GM23338 (cell line): ENCODE measurements at places on chromosomes 2 and 18.
A peak's percentile ranks its signal among the peaks of the same experiment; 100 is the strongest.

GRCh38 chr18:4004183-4004829 is 450.8 kb downstream of the DLGAP1 start:
- H3K4me3 ChIP-seq, result no peak overlapping the region
- peaks cover 8% of the 10 kb centered on the region for H3K4me1 ChIP-seq
- no peak for DNase-seq

DNA sequence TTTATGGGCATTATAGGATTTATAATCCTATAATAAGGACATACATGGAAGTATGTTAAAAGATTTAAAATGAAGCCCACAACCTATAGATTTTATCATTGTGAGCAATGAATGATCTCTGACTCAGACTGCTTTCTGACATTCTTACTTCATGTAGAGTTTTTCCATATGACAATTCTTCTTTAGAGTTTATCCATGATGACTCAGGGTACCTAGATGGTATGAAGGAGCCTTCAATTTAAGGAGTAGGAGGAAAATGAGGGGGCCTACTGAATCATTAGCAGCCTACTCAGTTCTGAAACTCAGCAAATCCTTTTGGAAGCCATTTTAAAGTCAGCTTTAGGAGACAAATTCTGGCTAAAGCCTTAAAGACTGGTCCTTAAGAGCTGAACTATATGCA is 10.4 kb downstream of the PELI1 start:
- DNase-seq, result no peak
- peaks cover 75% of the 10 kb centered on the region for H3K4me1 ChIP-seq
- H3K36me3 ChIP-seq, result no peaks in the 10 kb centered on the region
- H3K4me3 ChIP-seq, result no peak overlapping the region
- no peaks in the 10 kb centered on the region for H3K27me3 ChIP-seq
- H3K27ac ChIP-seq, result 0 out of 2 replicates have a peak overlapping the region, but pooled peaks have one; percentile 5

DNA sequence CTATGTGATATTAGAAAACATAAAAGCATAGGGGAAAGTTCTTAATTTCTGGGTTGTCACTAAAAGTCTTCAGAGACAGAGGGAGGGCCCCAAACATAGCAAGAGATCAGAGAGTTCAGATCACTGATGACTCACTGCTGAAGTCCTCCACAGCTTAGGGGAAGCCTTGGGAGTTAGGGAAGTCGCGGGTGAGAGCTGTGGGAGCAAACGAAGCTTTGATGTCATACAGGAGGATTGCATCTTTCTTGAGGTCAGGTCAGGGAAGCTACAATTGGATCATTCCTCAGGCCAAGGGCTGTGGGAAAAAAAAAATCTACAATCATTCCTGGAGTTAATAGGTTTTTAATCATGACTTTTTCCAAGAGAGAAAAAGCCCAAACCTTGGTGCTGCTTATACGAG is 96.2 kb downstream of the COPS8 start:
- no peaks in the 10 kb centered on the region for H3K27me3 ChIP-seq
- H3K27ac ChIP-seq, result no peak overlapping the region
- H3K4me3 ChIP-seq, result no peak overlapping the region
- DNase-seq, result no peak

- H3K27me3 ChIP-seq, result no peaks in the 10 kb centered on the region
- no peak for DNase-seq
- no peaks in the 10 kb centered on the region for H3K36me3 ChIP-seq
- H3K4me3 ChIP-seq, result no peak overlapping the region
- no peak overlapping the region for H3K27ac ChIP-seq
Measured at GRCh38 chr2:81355436-81355835, 1050.9 kb upstream of the LRRTM1 start.

GRCh38 chr2:62568983-62569837 is 63.2 kb upstream of the TMEM17 start:
- peaks cover 32% of the 10 kb centered on the region for H3K27me3 ChIP-seq
- H3K36me3 ChIP-seq, result no peaks in the 10 kb centered on the region
- DNase-seq, result no peak
- H3K27ac ChIP-seq, result no peak overlapping the region

GRCh38 chr2:163888591-163888990 is 152.8 kb upstream of the FIGN start:
- H3K4me3 ChIP-seq, result no peak overlapping the region
- DNase-seq, result no peak
- no peaks in the 10 kb centered on the region for H3K27me3 ChIP-seq
- no peaks in the 10 kb centered on the region for H3K36me3 ChIP-seq
- no peaks in the 10 kb centered on the region for H3K4me1 ChIP-seq

- no peaks in the 10 kb centered on the region for H3K27me3 ChIP-seq
- H3K4me1 ChIP-seq, result 0 out of 2 replicates have a peak, but pooled peaks cover 4% of the 10 kb centered on the region
- no peak within 1 kb of the TSS for H3K27ac ChIP-seq
- peak within 1 kb of the TSS; percentile 73 for H3K4me3 ChIP-seq
- DNase-seq, result peak; percentile 94
Measured at GRCh38 chr2:185738679-185739472, at the start of gene FSIP2. FSIP2 (plus strand) TSS chr2:185738804; CDS start chr2:185738895, 91 bp downstream.

DNA sequence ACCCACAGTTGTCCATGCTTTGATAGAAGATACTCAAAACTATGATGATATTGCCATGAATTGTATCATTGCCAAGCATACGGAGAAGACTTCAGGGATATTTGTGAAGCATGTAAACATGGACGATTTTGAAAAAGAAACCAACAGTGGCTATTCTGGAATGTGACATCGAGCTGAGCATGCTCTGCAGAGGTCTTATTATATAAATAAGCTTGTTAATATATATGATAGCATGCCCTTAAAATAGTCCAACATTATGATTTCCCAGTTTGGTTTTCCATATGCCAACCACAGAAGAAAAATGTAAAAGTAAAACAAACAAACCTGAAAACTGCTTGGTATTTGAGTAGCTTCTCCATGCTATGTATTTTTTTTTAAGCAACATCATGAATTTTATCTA is 159.1 kb downstream of the LNPK start:
- no peak overlapping the region for H3K4me3 ChIP-seq
- H3K36me3 ChIP-seq, result no peaks in the 10 kb centered on the region
- H3K4me1 ChIP-seq, result peaks cover 12% of the 10 kb centered on the region; the same call in 1 of the 2 replicates
- no peak overlapping the region for H3K27ac ChIP-seq

DNA sequence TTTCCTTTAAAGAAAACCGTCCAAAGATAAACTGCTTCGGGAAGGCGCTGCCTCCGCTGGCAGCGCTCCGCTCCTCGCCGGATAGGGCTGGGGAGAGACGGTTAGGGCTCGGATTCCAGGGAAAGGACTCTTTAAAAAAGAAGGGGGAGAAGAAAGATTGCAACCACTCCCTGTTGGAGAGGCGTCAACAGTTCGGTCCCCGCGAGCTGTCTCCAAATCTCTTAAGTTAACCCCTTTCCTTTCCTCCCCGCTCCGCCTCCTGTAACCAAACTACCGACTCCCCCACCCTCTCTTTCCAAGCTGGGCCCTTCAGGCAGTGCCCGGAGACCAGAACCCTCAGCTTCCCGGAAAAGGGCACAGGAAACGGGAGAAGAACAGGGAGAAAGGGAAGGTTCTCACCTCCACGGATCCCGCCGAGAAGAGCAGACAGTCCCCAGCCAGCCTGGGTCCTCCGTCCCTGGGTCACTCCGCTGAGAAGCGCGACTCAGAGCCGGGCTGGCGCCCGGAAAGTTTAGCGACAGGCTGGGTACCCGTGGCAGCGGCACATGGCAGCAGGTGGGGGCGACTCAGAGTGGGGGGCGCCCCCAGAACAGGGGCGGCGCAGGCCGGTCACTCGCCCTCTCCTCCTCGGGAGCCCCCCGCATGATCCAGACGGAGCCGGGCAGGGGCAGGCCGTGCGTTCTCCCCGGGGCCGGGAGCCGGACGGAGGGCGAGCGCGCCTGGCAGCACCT is 675 bp downstream of the FZD5 start:
- peak overlapping the region; percentile 89 for H3K4me3 ChIP-seq
- H3K36me3 ChIP-seq, result 0 out of 2 replicates have a peak, but pooled peaks cover 2% of the 10 kb centered on the region
- DNase-seq, result no peak
- peaks cover 6% of the 10 kb centered on the region for H3K27me3 ChIP-seq

- H3K4me1 ChIP-seq, result peaks cover 23% of the 10 kb centered on the region
- H3K4me3 ChIP-seq, result no peak overlapping the region
- no peaks in the 10 kb centered on the region for H3K36me3 ChIP-seq
- DNase-seq, result no peak
Measured at GRCh38 chr2:72895759-72896281, 8.6 kb downstream of the SPR start.

GRCh38 chr2:223469270-223470046 is 132.7 kb downstream of the SCG2 start:
- no peak overlapping the region for H3K27ac ChIP-seq
- H3K27me3 ChIP-seq, result no peaks in the 10 kb centered on the region
- no peaks in the 10 kb centered on the region for H3K4me1 ChIP-seq
- H3K36me3 ChIP-seq, result no peaks in the 10 kb centered on the region
- no peak overlapping the region for H3K4me3 ChIP-seq
